ENCODE measurements at places on chromosomes 3 and 15.
A peak's percentile ranks its signal among the peaks of the same experiment; 100 is the strongest.

GRCh38 chr15:39817892-39818291 is 35.3 kb upstream of the FSIP1 start:
- DNase-seq = no peak

- no peak for DNase-seq
Observed at GRCh38 chr3:134369861-134370596, 4.2 kb downstream of the AMOTL2 start.

GRCh38 chr3:56101576-56101975 is 366.7 kb downstream of the ERC2 start:
- DNase-seq = no peak

DNA sequence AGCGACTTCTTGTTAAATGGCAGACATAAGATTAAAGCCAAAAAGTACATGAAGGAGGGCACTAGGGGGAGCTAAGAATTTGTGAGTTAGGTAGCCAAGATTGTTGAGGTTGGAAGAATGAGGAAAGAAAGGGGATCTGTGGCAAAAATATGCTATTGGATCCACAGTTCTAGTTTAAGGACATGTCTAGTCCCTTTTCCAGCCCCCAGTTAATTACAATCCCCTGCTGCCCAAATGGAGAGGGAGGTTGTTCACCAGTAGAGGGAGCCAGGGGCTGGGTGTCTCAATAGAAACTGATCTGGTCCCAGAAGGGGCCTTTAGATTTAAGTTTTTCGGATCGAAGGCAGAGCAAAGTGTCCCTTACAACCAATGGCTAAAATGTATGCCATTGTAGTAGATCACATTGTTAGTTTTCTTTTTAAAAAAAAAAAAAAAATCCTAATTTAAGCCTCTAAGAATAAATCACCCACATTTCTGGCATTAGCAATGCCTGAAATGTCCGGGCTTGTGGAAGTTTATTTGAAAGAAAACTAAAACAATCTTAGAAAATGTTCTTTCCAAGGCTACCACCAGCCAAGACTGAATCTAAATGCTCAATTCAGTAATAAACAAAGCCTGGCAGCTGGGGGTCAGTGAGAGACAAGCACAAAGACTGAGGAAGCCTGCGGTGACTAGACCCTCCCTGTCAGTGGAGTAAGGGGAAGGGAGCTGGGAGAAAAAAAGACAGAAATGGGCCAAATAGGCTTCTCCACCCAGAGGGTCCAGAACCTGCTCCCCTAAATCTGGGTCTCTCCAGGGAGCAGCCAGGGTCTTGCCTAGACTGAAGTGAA is 7.1 kb downstream of the COL8A1 start:
- no peak for DNase-seq

DNA sequence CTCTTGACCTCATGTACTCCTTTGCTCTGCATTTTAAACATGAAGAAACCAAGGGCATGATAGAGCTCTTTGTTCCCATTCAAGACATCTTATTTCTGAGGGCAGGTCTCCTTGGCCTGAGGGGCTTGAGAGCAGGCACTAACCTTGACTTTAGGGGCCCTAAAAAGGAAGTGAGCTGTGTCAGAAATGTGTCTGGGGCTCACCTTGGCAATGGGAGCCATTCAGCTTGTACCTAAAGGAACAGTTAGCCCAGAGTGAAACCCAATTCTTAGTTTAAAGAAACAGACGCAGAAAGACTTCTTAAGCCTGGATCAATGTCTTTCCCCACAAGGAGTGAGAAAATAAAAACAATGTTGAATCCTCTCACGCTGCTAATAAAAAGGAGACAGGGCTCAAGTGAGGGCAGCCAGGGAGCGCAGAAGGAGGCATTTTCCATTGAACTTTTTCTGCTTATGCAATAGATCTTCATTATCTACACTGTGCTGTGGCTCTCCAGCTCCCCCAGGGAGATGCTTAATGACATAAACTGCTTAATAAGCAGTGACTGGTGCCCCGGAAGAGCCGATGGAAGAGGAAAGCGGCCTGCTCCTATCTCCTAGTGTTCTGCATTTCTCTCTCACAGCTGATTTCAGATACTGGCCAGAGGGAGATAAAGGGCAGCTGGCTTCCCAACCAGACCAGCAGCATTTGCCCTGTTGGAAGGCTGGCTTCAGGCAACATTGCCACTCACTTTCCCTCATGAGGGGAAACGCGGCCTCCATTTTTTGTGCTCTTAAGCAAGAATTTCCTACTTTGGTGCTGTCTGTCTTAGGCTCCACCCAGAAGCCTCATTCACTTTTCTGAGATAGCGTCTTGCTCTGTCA is 152.0 kb downstream of the OPA1 start:
- DNase-seq = no peak

- DNase-seq = no peak
Observed at GRCh38 chr3:99663977-99664376, 25.6 kb downstream of the COL8A1 start.

GRCh38 chr3:124791142-124791541 is 60.9 kb downstream of the UMPS start:
- no peak for DNase-seq

GRCh38 chr3:55286693-55287092 is 200.4 kb downstream of the WNT5A start:
- DNase-seq = no peak

DNA sequence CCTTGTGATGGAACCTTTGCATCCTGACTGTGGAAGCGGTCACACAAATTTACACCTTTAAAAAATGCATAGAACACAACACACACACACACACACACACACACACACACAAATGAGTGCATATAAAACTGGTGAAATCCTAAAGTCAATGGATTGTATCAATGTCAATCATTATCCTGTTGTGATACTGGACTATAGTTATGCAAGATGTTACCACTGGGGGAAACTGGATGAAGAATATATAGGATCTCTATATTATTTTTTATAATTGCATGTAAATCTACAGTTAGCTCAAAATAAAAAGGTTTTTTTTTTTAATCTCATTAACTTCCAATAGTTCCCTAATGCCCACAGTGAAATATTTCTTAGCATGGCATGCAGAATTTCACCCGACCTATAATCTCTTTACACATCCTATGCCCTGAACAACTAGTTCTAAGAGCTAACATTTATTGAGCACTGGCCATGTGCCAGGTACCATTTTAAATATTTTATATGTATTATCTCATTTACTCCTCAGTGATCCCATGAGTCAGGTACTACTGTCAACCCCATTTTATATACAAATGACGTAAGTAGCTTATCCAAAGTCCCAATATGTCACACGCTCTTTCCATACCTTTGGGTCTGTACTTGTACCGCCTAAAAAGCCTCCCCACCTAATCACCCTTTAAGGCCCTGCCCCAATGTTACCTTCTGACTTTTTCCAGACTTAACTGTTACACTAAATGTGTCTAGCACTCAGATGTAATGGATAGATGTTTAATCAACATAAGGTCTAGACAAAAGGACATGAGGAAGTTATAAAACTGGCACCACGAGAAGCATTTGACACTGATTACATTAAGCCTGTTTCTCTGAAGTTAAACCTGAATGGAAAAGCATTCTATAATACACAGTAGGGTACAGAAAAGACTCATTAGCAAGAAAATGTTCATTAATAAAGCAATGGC is 5.5 kb downstream of the ABCC5 start:
- DNase-seq = no peak

GRCh38 chr15:66481107-66481856 is 16.3 kb downstream of the SNAPC5 start:
- DNase-seq = no peak

GRCh38 chr15:39789736-39790135 is 7.1 kb upstream of the FSIP1 start:
- no peak for DNase-seq

- no peak for DNase-seq
Observed at GRCh38 chr3:189410522-189410921, 220.7 kb upstream of the TP63 start.

- peak; percentile 52 for DNase-seq
Observed at GRCh38 chr15:40782609-40783227, 12.9 kb downstream of the C15orf62 start.

DNA sequence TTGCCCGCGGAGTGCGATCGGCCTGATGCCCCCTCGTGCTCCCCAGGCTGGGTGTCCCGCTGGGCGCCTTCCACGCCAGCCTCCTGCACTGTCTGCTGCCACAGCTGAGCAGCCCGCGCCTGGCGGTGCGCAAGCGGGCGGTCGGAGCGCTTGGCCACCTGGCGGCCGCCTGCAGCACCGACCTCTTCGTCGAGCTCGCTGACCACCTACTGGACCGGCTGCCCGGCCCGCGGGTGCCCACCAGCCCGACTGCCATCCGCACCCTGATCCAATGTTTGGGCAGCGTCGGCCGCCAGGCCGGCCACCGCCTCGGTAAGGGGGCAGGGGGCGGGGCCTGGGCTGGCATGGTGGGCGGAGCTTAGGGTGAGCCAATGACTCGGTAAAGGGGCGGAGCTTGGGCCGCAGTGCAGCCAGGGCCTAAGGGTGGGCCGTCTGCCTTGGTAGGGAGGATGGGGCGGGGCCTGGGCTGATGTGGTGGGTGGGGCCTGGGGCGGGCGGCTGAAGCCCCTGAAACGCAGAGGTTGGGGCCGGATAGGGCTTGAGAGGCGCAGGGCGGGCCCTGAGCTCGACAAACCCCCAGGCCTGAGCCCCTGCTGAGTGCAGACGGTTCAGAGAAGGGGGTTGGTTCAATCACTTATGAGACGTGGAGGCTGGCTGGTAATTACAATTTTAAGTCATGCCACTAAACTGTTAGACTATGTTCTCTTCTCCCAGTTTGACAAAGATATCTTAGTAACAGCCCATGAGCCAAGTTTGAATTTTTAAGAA is 13.7 kb downstream of the CAND2 start:
- peak; percentile 92 for DNase-seq

DNA sequence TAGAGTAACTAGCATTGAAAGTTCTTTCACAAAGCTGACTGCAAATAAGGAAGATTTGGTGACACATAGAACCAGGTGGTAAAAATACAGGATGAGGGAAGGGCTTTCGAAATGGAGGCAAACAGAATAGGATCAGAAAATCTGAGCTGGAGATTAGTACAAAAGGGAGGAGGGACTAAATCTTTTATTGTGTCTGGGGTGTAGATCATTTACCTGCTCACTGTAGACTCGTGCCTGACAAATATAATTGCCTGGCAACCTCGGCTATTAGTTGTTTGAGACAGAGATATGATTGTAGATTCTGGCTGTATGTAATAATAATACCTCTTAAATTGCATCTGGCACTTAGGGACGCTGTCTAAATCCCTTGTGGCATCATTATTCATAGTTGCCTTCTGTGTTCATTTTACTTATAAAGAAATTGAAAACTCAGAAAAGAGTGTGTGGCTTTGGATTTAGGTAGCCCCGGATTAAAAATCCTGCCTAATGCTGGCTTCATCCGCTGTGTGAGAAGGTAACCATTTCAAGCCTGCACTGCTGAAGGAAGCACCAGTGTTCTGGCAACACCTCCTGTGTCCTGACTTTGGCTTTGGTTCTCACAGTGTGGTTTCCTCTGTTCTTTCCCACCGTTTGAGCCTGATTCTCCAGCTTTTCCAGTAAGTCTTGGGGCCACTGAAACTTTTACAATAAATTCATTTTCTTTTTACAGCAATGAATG is 25.0 kb upstream of the GPR160 start:
- DNase-seq = no peak

GRCh38 chr3:118970819-118971218 is 63.8 kb downstream of the IGSF11 start:
- no peak for DNase-seq

DNA sequence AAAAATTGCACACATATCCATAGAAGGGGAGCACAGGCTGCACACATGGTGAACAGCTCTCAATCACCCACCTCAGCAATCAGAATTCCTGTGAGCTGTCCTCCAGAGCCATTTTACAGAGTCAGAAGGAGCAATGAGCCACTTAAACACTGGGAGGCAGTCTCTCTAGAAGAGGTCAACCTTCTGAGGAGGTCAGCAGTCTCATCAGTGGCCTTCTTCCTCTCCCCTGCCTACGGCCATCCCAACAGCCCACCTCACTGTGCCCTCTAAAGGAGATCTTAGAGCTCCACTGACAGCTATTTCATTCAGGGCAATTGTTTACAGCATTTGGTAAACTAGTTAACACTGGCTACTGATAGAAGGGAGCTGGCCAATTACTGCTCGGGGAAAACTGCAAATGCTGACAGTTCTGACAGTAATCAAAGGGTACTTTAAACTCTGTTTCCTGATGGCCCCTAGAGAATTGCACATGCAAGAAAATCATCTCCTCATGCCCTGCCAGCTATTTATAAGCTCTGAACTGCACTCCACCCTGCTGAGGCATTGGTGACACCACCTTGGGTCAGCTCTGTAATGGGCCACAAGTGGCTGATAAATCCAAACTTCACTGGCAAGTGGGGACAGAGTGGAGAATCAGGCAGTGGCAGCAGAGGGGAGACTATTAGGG is 42.1 kb upstream of the TSPAN3 start:
- DNase-seq = no peak

GRCh38 chr3:71872256-71872655 is 87.3 kb upstream of the PROK2 start:
- no peak for DNase-seq

GRCh38 chr3:77240072-77240650 is 200.3 kb downstream of the ROBO2 start:
- no peak for DNase-seq

DNA sequence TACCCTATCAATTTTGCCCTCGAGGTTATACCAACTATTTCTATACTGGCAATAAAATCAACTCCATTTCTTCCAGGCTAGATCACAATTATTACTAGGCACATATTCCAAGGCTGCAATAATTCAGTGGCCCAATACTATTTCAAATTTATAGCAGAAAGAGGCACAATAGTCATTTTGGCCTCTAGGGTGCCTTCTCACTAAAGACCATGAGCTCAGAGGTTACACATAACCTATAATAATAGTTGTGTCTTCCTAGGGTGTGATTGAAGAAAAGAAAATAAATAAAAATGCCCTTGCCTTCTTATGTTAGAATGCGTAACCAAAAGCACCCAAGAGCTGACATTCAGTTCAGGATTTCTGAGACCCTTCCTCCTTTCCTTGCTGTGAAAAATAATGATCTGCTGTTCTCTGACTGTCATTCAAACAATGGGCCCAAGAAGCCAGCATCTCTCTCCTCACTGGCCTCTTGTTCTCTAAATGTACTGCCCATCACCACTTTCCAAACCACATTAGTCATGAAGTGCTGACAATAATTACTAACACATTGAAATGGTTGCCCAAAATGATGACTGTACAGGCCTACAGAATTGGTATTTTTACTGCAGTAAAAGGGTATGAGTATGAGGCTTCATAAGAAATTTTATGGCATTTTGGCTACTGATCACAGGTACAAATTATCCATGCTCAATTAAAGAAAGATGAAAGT is 244.8 kb downstream of the LRRN1 start:
- no peak for DNase-seq

- DNase-seq = no peak
Observed at GRCh38 chr3:187227658-187228258, 30.5 kb downstream of the RTP1 start.

- DNase-seq = no peak
Observed at GRCh38 chr3:64625381-64625780, 62.4 kb downstream of the ADAMTS9 start.
